ENCODE measurements at places on chromosomes 6 and 20.

DNA sequence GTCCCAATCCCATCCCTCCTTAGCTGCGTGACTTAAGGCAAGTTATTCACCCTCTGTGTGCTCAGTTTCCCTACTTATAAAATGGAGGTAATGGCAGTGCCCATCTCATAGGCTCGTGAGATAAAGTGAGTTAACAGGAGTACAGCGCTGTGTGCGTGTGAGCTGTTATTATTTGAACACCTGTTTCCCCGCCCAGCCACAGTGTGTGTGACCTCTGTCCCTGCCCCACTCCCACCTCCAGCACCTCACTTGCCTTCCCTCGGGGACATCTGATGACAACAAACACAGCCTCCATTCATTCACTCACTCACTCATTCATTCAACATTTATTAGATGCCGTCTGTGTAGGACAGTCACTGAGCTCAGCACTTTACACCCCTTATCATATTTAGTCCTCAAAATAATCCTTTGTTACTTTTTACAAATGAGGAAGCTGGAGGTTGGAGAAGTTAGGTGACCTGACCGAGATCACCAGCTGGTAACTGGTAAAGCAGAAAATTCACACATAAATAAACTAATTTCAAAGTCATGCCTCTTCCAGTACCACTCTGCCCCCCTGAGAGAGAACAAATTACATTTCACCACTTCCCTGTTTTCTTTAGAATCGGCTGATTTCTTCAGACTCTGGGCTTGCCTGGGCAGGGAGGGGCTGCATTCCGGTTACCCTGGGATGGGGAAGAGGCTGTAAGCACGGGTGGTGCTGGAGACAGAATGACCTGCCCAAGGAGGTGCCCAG is 58.6 kb downstream of the CPNE5 start:
- no peak for DNase-seq

- DNase-seq: no peak
Measured at GRCh38 chr6:26323525-26324294, 41.3 kb upstream of the BTN3A2 start.

- no peak for DNase-seq
Measured at GRCh38 chr6:157822245-157823000, 623 bp upstream of the SNX9 start.

- DNase-seq: no peak
Measured at GRCh38 chr6:129679275-129679674, 30.7 kb downstream of the ARHGAP18 start.

DNA sequence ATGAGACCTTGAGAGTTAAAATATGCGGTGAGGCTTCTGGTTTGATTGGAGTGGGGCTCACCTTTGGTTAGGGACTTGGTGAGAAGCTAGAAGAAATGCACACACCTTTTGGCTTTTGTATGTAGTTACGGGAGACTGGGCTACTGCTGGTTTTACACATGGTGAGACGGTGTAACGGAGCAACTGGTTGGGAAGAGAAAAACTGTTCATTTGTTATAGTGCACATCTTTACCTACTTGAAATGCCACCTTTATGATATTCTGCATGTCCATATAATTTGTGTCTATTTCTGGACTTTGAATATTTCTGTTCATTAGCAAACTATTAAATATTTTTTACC is 31.6 kb downstream of the TIAM2 start:
- DNase-seq: no peak

GRCh38 chr20:53738945-53739798 is 145.5 kb upstream of the ZNF217 start:
- no peak for DNase-seq

GRCh38 chr6:9139746-9140145 is 704.4 kb upstream of the SLC35B3 start:
- no peak for DNase-seq

- DNase-seq: no peak
Measured at GRCh38 chr20:13530146-13530545, 108.6 kb downstream of the TASP1 start.

- no peak for DNase-seq
Measured at GRCh38 chr6:1720620-1721322, 111.1 kb downstream of the FOXC1 start.

DNA sequence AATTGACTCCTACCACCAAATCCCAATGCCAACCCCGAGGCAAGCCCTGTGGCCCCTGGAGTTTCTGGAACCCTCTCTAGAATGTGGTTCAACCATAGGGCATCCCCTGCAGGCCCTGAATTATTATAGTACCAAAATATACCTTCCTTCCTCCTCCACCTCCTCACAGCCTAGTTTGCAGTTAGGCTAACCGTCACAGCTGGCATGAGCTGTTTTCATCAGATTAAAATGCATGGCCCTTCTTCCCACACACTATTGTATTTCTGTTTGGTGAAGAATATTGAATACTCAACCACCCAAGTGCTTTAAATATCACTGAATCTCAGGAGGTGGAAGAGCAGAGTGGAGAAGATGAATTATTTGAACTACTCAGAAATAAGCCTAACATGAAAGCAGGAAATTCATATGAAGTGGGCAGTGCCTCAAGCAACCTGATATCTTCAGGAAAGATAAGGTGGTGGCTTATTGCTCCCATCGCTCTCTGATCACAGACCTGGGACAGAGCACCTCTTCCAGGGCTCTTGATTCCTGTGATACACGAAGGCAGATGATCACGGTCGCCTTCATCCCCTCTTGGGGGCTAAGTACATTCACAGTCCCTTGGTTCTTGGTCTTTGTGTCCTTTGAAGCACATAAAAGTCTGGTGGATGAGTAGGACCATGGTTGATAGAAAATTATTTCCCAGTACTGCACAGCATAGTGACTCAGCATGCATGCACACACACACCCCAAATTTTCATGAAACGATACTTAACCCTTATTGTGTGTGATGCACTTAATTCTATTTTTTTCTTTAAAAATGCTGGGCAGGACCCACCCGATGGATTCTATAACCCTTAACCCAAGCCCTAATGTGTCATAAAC is 90.9 kb downstream of the PSMG4 start:
- no peak for DNase-seq

GRCh38 chr6:2157441-2158127 is 87.8 kb downstream of the GMDS start:
- no peak for DNase-seq

DNA sequence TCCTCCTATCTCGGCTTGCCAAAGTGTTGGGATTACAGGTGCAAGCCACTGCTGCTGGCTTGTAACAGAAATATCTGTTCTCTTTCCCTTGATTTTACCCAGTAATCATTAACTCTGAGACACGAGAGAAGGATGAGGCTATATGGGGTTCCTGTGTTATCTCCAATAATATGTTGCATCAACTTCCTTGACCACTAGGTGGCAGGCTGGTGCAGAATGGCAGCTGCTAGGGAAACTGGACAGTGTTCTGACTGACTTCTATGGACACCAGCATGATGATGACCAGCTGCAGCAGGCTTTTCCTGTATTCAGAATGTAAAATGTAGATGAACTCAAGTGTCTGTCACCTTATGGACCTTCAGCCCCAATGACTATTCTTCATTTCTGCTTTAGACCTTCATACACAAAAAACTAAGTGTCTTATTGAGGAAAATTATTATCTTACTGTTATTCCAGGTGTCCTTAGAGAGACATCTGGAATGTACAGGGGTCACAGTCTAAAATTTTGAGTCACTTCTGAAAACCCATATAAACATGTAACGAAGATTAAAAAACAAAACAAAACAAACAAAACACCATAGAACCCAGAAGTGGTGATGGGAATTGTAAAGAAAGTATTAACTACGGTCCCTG is 20.4 kb upstream of the CD109 start:
- DNase-seq: no peak

- DNase-seq: no peak
Measured at GRCh38 chr6:97465877-97466561, 183.0 kb upstream of the MMS22L start.

DNA sequence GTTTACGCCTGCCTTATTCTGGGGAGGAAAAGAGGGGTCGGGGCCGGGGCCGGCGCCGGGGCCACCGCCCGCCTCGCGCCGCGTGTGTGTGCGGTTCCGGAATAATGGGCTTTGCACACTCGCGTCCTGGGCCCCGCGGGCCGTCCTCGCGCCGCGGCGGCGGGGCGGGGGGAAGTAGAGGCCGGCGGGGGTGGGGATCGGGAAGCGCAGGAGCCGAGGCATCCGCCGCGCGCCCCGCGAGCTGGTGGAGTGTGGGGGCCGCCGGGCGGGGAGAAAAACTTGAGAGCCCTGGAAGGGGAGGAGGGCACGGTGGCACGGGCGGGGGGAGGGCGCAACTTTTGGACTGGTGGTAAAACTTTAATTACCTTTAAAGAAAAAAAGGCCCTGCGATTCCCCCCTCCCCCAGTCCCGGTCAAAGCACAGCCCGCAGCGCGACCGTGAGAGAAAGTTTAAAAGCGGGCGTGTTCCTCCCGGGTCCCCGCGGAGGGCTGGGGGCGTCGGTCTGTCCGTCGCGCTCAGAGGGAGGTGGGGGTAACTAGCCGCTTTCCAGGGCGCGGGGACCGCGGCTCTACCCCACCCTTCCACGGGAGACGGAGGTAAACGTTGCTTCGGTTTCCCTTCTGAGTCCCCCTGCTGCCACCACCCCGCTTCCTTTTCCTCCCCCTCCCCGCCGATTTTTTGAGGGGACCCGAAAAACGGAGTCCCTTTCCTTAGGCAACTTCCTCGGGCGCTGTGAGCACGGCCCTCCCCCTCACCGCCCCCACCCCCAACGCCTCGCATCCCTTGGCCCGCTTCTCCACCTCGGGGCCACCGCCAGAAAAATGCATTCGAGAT is 1.9 kb downstream of the L3MBTL3 start:
- no peak for DNase-seq

DNA sequence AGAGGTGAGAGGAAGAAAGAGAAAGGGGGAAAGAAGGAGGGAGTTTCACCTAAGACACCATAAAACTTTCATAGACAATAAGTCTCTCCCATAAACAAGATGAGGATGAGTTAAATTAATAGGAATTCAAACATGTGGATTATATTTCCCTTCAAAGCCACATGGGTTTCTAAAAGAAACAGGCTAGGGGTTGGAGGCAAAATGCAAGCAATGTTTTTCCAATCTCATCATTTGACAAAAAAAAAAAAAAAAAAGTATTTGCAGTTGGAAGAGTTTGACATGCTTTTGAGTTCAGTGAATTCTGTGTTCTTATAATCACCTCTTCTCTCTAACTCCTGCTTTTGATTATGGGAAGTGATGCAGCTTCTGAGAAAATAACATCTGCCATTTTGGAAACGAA is 286.5 kb upstream of the PRND start:
- no peak for DNase-seq

- no peak for DNase-seq
Measured at GRCh38 chr6:168210239-168211105, 109.1 kb downstream of the DACT2 start.

- DNase-seq: no peak
Measured at GRCh38 chr20:1800777-1801176, 94.4 kb upstream of the SIRPA start.

DNA sequence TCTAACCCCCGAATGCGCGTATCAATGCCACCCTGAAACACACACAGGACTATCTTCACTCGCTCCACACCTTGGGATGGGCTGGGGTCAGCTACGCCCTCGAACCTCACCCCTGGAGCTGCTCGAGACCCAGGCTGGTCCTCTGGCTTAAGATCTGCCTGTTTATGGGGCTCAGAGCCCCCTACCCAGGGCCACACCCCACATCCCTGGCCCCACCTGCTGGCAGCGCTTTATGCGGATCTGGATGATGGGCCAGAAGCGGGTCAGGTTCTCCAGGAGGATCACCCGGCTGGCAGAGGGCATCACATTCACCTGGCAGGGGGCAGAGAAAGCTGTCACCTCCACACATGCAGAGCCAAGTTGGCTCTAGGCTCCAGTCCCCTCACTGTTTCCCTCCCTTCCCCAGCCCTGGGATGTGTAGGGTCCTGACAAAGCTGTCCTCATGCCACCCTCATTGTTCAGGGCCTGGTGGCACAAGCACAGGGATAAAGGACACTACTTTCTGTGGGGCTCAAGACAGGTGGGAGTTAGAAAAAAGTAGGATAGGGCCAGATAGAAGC is 8.2 kb downstream of the CUL7 start:
- no peak for DNase-seq

- DNase-seq: no peak
Measured at GRCh38 chr20:46057856-46058598, 29.0 kb downstream of the SLC12A5 start.

- no peak for DNase-seq
Measured at GRCh38 chr6:134934793-134935485, 15.0 kb downstream of the ALDH8A1 start.

- DNase-seq: no peak
Measured at GRCh38 chr20:56627122-56628014, 1.7 kb upstream of the TFAP2C start.

DNA sequence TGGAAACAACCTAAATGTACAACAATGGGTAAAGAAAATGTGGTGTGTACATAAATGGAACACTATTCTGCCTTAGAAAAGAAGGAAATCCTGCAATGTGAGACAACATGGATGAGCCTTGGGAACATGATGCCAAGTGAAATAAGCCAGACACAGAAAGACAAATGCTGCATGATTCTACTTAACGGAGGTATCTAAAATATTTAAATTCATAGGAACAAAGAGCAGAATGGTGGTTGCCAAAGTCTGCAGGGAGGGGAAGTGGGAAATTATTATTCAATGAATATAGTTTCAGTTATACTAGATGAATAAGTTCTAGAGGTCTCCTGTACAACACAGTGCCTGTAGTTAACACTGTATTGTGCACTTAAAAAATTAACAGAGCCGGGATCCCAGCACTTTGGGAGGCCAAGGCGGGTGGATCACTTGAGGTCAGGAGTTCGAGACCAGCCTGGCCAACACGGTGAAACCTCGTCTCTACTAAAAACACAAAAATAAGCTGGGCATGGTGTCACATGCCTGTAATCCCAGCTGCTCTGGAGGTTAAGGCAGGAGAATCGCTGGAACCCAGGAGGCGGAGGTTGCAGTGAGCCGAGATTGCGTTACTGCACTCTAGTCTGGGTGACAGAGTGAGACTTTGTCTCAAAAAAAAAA is 71.4 kb upstream of the SNX9 start:
- no peak for DNase-seq

- no peak for DNase-seq
Measured at GRCh38 chr6:169162752-169163407, 90.8 kb downstream of the THBS2 start.

- DNase-seq: no peak
Measured at GRCh38 chr6:151436802-151437201, 15.1 kb downstream of the RMND1 start.

Measured in NCI-H1417 treated with DMSO at 0.1 percent for 48 hours (cell line).